C1 segment of cervical spinal cord (tissue), 14 donors: ENCODE measurements at places on chromosomes 16 and 17.
A peak's percentile ranks its signal among the peaks of the same experiment; 100 is the strongest.

GRCh38 chr17:65190467-65191097 is 53.4 kb downstream of the RGS9 start:
- DNase-seq = no peak

- DNase-seq = no peak
Observed at GRCh38 chr17:29158096-29158487, 22.1 kb downstream of the MYO18A start.

GRCh38 chr16:87493608-87494280 is 920 bp upstream of the ZCCHC14 start:
- no peak for DNase-seq

- no peak for DNase-seq
Observed at GRCh38 chr17:50816771-50817751, 18.3 kb upstream of the WFIKKN2 start.

DNA sequence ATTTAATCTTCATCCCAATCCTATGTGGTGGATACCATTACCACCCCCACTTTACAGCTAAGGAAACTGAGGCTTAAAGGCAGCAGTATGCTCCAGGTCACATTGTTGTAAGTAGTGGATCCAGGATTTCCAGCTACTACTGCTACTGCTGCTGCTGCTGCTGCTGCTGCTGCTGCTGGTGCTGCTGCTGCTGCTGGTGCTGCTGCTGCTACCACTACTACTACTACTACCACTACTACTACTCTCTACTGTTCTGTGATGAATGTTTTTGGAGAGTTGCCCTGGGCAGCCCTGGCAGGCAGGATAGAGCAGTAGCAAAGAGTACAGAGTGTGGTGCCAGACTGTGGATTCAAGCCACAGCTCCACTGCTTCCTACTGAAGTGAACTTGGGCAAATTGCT is 49.3 kb upstream of the SLC12A3 start:
- DNase-seq = peak; percentile 10
